IMR-90 (cell line): ENCODE measurements at places on chromosomes 1 and 21. TPM values are rescaled to one million over a fixed set of nuclear protein-coding genes. Genes with fewer than 3 reads are reported as not detected.
A peak's percentile ranks its signal among the peaks of the same experiment; 100 is the strongest.

GRCh38 chr1:201085902-201086735 is 26.1 kb downstream of the CACNA1S start:
- DNase-seq: peak; percentile 33
- H3K4me1 ChIP-seq: no peaks in the 10 kb centered on the region
- H3K27me3 ChIP-seq: peaks cover 62% of the 10 kb centered on the region
- H3K36me3 ChIP-seq: no peaks in the 10 kb centered on the region

DNA sequence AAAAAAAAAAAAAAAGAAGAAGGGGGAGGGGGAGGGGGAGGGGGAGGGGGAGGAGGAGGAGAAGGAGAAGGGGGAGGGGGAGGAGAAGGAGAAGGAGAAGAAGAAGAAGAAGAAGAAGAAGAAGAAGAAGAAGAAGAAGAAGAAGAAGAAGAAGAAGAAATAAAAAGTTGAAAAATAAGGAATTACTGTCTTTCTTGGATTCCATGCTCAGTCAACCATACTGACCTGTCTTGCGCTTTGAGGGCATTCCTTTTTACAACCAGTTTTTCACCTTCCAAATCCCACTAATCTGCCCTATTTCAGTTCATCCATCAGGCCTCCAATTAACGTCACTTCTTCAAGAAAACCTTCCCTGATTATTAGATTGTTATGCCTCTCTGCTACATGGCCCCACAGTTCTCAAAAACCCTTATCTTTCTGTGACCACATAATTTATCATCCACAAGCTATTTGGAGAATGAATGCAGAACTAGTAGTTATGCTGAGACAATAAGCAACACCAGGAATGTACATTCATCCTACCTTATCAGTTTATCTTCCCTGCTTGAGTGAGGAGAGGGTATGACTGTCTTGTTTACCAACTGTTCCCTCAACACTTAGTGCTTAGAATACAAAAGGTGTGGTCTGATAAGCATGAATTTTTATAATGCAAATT is 57.5 kb upstream of the GUCA2A start:
- H3K27ac ChIP-seq: no peak overlapping the region
- H3K27me3 ChIP-seq: no peaks in the 10 kb centered on the region
- DNase-seq: peak; percentile 74
- H3K4me1 ChIP-seq: peaks cover 2% of the 10 kb centered on the region
- no peak overlapping the region for H3K4me3 ChIP-seq

DNA sequence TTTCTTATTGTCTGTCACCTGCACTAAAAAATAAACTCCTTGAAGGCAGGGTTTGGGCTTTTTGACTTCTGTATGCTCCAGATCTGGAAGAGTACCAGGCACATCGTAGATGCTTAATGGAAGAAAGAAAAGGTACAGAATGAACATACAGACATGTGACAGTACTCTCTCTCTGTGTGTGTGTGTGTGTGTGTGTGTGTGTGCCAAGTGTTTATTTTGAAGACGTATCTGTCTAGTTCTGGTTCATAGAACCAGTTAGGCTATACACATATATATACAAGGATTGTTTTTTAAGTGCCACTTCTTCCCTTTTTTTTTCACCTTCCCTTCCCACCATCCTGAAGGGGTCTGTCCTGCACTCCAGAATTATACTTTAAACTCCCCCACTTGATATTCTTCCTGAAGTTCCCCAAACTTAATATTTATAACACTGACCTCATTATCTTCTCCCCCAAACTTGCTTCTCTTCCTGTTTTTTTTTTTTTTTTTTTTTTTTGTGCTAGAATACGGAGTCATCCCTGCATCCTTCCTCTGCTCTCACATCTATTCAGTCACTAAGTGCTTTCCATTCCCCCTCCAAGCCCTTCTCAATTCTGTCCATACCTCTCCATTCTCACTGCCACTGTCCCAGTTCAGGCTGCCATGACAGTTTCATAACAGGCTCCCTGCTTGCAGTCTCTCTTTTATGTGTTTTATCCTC is 5.4 kb upstream of the KCNA3 start:
- no peak overlapping the region for H3K4me3 ChIP-seq
- DNase-seq: no peak
- H3K27me3 ChIP-seq: peaks cover 6% of the 10 kb centered on the region
- H3K36me3 ChIP-seq: no peaks in the 10 kb centered on the region
- H3K27ac ChIP-seq: no peak overlapping the region

DNA sequence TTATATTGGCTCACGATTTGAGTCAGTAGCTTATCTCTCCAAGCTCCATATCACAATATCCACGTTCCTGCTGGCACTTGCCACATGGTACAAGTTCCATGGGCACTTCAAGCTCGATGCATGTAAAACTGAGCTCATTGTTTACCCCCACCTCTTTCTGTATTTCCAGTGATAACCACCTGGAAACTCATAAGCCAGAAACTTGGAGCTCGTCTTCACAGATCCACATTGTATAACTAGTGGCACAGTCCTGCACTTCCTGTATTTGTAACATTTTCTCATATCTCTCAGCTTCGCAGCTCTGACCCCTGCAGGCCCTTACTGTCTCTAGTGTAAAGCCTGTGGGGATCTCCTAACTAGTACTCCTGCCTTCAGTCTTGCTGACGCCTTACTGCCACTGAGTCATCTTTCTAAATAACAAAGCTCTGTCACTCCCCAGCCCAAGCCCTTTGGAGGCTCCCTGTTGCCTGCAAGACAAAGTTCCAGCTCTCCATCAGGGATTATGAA is 6.5 kb upstream of the C2CD4D start:
- no peaks in the 10 kb centered on the region for H3K36me3 ChIP-seq
- peak; percentile 75 for DNase-seq
- H3K27me3 ChIP-seq: peaks cover 28% of the 10 kb centered on the region
- H3K4me3 ChIP-seq: no peak overlapping the region
- 0 out of 2 replicates have a peak, but pooled peaks cover 1% of the 10 kb centered on the region for H3K4me1 ChIP-seq

GRCh38 chr1:243964915-243965314 is 86.2 kb upstream of the ZBTB18 start:
- H3K36me3 ChIP-seq: no peaks in the 10 kb centered on the region
- H3K27ac ChIP-seq: no peak overlapping the region
- H3K27me3 ChIP-seq: peaks cover 3% of the 10 kb centered on the region; the same call in 1 of the 2 replicates
- DNase-seq: peak; percentile 10
- peaks cover 8% of the 10 kb centered on the region for H3K4me1 ChIP-seq

- no peak for DNase-seq
- H3K36me3 ChIP-seq: peaks cover 51% of the 10 kb centered on the region
- H3K4me1 ChIP-seq: peaks cover 2% of the 10 kb centered on the region; the same call in 1 of the 2 replicates
These were observed 21.3 kb upstream of the KCNQ4 start for GRCh38 chr1:40762144-40762923.

GRCh38 chr1:229251185-229251584 is 19.7 kb upstream of the RAB4A start:
- H3K36me3 ChIP-seq: no peaks in the 10 kb centered on the region
- no peak overlapping the region for H3K4me3 ChIP-seq
- peaks cover 14% of the 10 kb centered on the region; the same call in 1 of the 2 replicates for H3K27me3 ChIP-seq
- no peak overlapping the region for H3K27ac ChIP-seq
- no peaks in the 10 kb centered on the region for H3K4me1 ChIP-seq
- no peak for DNase-seq

DNA sequence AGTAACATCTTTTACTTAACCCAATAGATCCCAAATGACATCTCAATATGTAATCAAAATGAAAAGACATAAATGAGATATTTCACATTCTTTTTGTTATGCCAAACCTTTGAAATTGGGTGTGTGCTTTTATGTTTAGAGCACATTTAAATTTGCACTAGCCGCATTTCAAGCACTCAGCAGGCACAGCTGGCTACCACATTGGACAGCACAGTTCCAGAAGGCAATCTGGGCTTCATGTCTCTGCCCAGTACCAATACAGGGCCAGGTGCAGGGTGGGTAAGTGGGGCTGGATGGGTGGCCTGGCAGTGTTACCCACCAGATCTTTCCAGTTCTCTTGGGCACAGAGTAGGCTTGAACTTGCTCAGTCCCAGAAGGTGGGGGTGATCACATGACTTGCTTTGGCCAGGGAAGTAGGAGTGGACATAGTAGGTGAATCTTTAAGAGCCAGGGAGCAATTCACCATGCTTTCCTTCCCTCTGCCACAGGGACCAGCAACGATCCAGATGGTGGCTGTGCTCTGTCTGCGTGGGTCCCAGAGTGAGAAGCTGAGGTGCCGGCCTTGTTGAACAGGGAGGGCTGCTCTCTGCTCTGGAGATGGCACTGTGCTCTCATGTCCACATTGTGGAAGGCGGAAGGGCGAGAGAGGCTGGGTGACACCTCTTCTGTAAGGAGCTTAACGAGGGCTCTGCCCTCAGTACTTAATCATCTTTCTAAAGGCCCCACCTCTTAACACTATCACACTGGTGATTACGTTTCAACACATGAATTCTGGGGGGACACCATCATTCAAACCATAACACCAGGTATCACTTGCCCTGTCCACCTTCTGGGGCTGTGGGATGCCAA is 261.4 kb downstream of the GRIK3 start:
- H3K36me3 ChIP-seq: no peaks in the 10 kb centered on the region
- H3K4me3 ChIP-seq: no peak overlapping the region
- H3K27ac ChIP-seq: no peak overlapping the region
- DNase-seq: no peak

DNA sequence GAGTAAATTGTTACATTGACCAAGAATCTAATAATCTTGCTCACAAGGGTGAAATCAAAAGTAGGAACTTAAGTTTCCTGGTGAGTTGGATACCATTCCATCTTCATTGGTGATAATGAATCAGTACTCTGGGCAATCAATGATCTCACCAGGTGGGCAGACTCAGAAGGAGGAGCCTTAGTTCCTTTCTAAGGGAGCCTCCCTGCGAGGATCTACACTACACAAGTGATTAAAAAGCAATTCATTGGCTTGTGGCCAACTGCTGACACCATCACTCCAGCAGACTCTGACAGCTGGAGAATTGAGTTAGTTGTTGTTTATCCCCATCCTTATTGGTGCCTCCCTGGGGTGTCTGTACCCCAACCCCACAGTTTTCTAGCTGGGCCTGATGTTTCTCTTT is 84.1 kb upstream of the VANGL1 start:
- H3K4me3 ChIP-seq: no peak overlapping the region
- H3K36me3 ChIP-seq: no peaks in the 10 kb centered on the region
- H3K4me1 ChIP-seq: no peaks in the 10 kb centered on the region; the same call in 1 of the 2 replicates
- no peak for DNase-seq

GRCh38 chr1:67126111-67126746 is 8.5 kb downstream of the C1orf141 start:
- DNase-seq: peak; percentile 13
- H3K4me1 ChIP-seq: no peaks in the 10 kb centered on the region
- no peaks in the 10 kb centered on the region for H3K27me3 ChIP-seq
- no peak overlapping the region for H3K4me3 ChIP-seq
- H3K36me3 ChIP-seq: no peaks in the 10 kb centered on the region

- H3K27me3 ChIP-seq: no peaks in the 10 kb centered on the region
- no peak overlapping the region for H3K4me3 ChIP-seq
- no peaks in the 10 kb centered on the region for H3K4me1 ChIP-seq
- DNase-seq: no peak
These were observed 40.0 kb upstream of the DPH5 start for GRCh38 chr1:101065575-101065974.

DNA sequence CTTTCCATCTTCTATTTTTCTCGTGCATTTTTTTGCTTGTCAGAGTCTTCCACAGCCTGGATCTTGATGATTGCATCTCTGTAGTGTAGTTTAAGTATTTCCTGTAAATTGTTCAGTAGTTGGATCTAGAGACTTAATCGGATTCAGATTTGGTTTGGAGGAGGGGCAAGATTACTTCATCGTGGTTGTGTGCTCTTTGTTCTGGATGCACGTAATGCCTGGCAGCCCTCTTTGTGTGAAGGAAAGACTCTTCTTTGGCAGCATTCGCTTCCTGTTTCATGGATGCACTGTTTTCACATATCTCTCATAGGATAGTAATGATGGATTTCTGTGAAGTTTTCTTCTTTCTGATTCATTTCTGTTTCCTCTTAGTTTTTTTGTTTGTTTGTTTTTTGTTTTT is 14.2 kb downstream of the SEMA4A start:
- H3K27me3 ChIP-seq: no peaks in the 10 kb centered on the region
- DNase-seq: no peak
- H3K4me1 ChIP-seq: peaks cover 2% of the 10 kb centered on the region; the same call in 1 of the 2 replicates
- no peak overlapping the region for H3K27ac ChIP-seq
- H3K4me3 ChIP-seq: no peak overlapping the region
- no peaks in the 10 kb centered on the region for H3K36me3 ChIP-seq

- no peaks in the 10 kb centered on the region for H3K36me3 ChIP-seq
- H3K27me3 ChIP-seq: 0 out of 2 replicates have a peak, but pooled peaks cover 1% of the 10 kb centered on the region
- H3K4me1 ChIP-seq: no peaks in the 10 kb centered on the region
- H3K4me3 ChIP-seq: no peak overlapping the region
- DNase-seq: no peak
These were observed 75.2 kb downstream of the AXDND1 start for GRCh38 chr1:179440971-179441370.

- no peaks in the 10 kb centered on the region for H3K27me3 ChIP-seq
- no peak for DNase-seq
- no peaks in the 10 kb centered on the region for H3K36me3 ChIP-seq
- no peak overlapping the region for H3K4me3 ChIP-seq
These were observed 15.1 kb upstream of the PCP4 start for GRCh38 chr21:39852021-39852721.

DNA sequence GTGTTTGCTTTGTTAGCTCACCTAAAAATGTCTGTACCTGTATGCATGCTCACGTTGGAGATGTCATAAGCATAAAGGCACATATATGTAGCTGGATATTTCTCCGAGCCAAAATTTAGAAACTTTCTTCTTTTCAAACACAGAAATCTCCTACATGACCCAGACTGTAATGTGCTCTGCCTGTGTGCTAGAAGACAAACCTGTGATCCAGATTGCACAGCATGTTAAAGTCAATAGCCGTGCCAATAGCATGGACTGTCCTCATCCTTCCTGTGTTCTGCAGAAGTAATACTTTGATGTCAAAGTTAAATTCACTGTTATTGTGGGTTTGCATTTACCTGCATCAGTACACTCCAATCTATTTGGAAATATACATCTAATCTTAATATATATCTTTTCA is 346.2 kb upstream of the ZRANB2 start:
- no peak overlapping the region for H3K27ac ChIP-seq
- H3K36me3 ChIP-seq: no peaks in the 10 kb centered on the region
- no peak for DNase-seq
- no peak overlapping the region for H3K4me3 ChIP-seq
- H3K4me1 ChIP-seq: no peaks in the 10 kb centered on the region

Gene RASSF5
- total RNA-seq: 0.18 and 0.56 TPM in 2 replicates

Gene CFAP107
- not detected in 2 replicates for total RNA-seq

Gene CFAP141
- not detected in 2 replicates for total RNA-seq

Gene PTAFR
- total RNA-seq: under 0.01 and 0.18 TPM in 2 replicates

Gene SERPINC1
- not detected in 2 replicates for total RNA-seq

Gene KMO
- total RNA-seq: not detected in 2 replicates

Gene CALML6
- total RNA-seq: not detected in 2 replicates

Gene KCNC4
- total RNA-seq: 0.18 and 0.28 TPM in 2 replicates

Gene CASZ1
- total RNA-seq: under 0.01 and 0.18 TPM in 2 replicates

Gene GNL2
- 77.4 and 90.3 TPM in 2 replicates for total RNA-seq

Gene TNFRSF1B
- 4.3 and 5.0 TPM in 2 replicates for total RNA-seq

Gene SPATA46
- not detected in 2 replicates for total RNA-seq

Gene HSD3B1
- not detected in 2 replicates for total RNA-seq

Gene NR1I3
- not detected in 2 replicates for total RNA-seq
